ENCODE measurements at places on chromosomes 3 and 15.

GRCh38 chr3:12662593-12663400 lies 1.1 kb downstream of the RAF1 start:
- DNase-seq = no peak

GRCh38 chr3:52216585-52217408 lies 8.6 kb downstream of the TLR9 start:
- peak; percentile 64 for DNase-seq

- no peak for DNase-seq
Measured at GRCh38 chr3:43537225-43537624, 84.6 kb downstream of the ANO10 start.

- DNase-seq = no peak
Measured at GRCh38 chr15:37016231-37016630, 84.1 kb downstream of the MEIS2 start.

DNA sequence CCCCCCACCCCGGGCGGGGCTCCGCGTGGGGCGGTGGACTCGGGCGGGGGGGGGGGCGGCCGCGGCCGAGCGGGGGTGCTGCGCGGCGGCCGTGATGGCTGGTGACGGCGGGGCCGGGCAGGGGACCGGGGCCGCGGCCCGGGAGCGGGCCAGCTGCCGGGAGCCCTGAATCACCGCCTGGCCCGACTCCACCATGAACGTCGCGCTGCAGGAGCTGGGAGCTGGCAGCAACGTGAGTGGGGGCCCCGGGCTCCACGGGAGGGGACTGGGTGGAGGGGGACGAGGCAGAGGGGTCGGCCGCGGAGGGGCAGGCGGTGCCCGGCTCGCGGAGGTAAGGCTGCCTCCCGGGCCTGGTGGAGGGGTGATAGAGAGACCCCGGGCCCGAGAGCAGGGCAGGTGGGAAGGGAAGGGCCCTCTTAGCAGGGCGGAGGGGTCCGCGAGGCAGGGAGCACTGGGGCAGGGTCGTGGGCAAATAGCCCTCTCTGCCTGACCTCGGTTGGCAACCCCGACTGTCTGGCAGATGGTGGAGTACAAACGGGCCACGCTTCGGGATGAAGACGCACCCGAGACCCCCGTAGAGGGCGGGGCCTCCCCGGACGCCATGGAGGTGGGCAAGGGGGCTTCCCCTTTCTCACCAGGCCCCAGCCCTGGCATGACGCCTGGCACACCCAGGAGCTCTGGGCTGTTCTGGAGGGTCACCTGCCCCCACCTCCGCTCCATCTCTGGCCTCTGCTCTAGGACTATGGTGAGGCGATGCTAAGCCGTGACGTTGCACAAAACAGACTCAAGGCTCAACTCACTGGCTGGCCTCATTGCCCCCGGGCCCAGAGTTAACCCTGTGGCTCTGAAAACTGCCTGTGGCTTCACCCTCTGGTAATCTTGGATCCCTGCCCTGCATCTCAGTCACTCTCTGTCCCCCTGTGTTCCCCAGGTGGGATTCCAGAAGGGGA lies at the start of gene ECE2:
TSS of gene ECE2 (plus strand) at position 62 of the 950 bp plus-strand sequence. CDS start at position 194, 132 bp downstream.
- DNase-seq = no peak

- no peak for DNase-seq
Measured at GRCh38 chr15:62897634-62898033, 144.9 kb upstream of the TPM1 start.

DNA sequence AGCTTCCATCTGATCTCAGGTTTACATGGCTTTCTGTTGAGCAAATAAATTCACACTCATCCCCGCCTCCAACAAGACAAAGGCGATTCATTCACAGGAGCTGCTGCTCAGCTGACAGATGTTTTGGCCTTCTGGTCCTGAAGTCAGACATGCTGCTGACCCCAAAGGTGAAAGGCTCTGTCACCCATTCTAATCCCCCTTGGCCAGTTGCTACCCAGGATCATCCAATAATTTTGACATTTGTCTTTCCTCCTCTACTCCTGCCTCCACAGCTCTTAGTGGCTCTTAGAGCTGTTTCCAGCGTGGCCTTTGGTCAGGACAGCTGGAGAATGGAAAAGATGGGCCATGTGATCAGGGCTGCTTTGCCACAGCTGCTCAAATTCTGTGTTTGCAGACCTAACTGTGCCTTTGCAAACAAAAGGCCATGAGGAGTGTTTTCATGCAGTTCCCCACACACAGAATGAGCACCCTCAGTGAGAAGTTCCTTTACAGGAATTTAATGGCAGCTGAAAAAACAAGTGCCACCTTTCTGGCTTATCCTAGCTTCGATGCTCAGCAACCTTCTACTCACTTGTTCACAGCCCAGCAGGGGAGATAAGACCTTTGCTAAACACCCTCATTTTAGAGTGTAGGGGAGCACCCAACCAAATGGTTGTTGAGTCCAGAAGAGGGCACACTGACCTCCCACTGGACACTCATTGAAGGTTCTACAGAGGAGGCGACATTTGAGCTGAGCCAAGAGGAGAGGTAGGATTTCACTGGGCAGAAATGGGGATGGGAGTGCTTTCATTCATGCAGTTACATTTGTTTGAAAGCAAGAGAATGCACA lies 39.0 kb downstream of the CYP19A1 start:
- no peak for DNase-seq

Measured in activated T-helper 1 cell treated with Interleukin-2 at 50 U/mL for 16 hours (primary cell).